ENCODE measurements at places on chromosomes 3 and 15. TPM values are rescaled to one million over a fixed set of nuclear protein-coding genes. Genes with fewer than 3 reads are reported as not detected.

The USP50 gene
- 1.2 TPM for polyA plus RNA-seq

The CASR gene
- 26.8 TPM for polyA plus RNA-seq

The GREM1 gene
- polyA plus RNA-seq, result 0.52 TPM

The ZNF620 gene
- 10.4 TPM for polyA plus RNA-seq

The GOLGA6L24 gene
- not detected for polyA plus RNA-seq

The EPHB3 gene
- polyA plus RNA-seq, result 32.7 TPM

Measured in renal cortex interstitium (tissue), 15 donors.